ENCODE measurements at places on chromosomes 6 and 20. TPM values are rescaled to one million over a fixed set of nuclear protein-coding genes. Genes with fewer than 3 reads are reported as not detected.

The E2F1 gene
- 23.7 TPM for total RNA-seq

The EPB41L1 gene
- total RNA-seq = 13.5 TPM

The DTD1 gene
- total RNA-seq = 69.8 TPM

The OPRM1 gene
- not detected for total RNA-seq

The UBR2 gene
- 28.9 TPM for total RNA-seq

The HRH3 gene
- not detected for total RNA-seq

The BMP2 gene
- total RNA-seq = 10.6 TPM

The HCRTR2 gene
- not detected for total RNA-seq

The VSX1 gene
- not detected for total RNA-seq

The GPR63 gene
- 0.27 TPM for total RNA-seq

The HSPA1B gene
- 112 TPM for total RNA-seq

The MOCS3 gene
- 7.9 TPM for total RNA-seq

The FAM209B gene
- total RNA-seq = not detected

The EPPIN gene
- total RNA-seq = not detected

The OR2B2 gene
- not detected for total RNA-seq

The NHLRC1 gene
- total RNA-seq = 3.0 TPM

The KHDC1 gene
- 0.16 TPM for total RNA-seq

The RBBP8NL gene
- total RNA-seq = not detected

The ABCF1 gene
- total RNA-seq = 33.0 TPM

The DDO gene
- 2.3 TPM for total RNA-seq

The KIFC1 gene
- total RNA-seq = not detected

The DEFB110 gene
- total RNA-seq = not detected

The PKIB gene
- 0.57 TPM for total RNA-seq

The RAB44 gene
- not detected for total RNA-seq

The SPINT3 gene
- total RNA-seq = not detected

The HTR1E gene
- not detected for total RNA-seq

The UQCC2 gene
- total RNA-seq = 7.0 TPM

The TRAPPC3L gene
- total RNA-seq = not detected

The CTCFL gene
- total RNA-seq = not detected

The OR2B6 gene
- total RNA-seq = not detected

The NUP43 gene
- 45.6 TPM for total RNA-seq

The KIAA1755 gene
- total RNA-seq = 4.9 TPM

The C6orf58 gene
- total RNA-seq = not detected

The SLC35D3 gene
- not detected for total RNA-seq

The GMEB2 gene
- 7.4 TPM for total RNA-seq

The EDN3 gene
- not detected for total RNA-seq

The DACT2 gene
- total RNA-seq = 0.98 TPM

The ALDH8A1 gene
- 0.09 TPM for total RNA-seq

The COL12A1 gene
- 342 TPM for total RNA-seq

The RAMACL gene
- 2.4 TPM for total RNA-seq

The C20orf204 gene
- total RNA-seq = 1.6 TPM

The CEBPB gene
- 38.1 TPM for total RNA-seq

The SLC35F1 gene
- total RNA-seq = not detected

The MEI4 gene
- total RNA-seq = not detected

The FOXO3 gene
- total RNA-seq = 49.3 TPM

The HLA-DRB1 gene
- total RNA-seq = 0.09 TPM

The HLA-G gene
- not detected for total RNA-seq

The TSHZ2 gene
- total RNA-seq = 6.9 TPM

The PTGIS gene
- 1,011 TPM for total RNA-seq

The TMC2 gene
- total RNA-seq = not detected

The PAX1 gene
- total RNA-seq = not detected

The CFAP61 gene
- total RNA-seq = 0.18 TPM

The C2 gene
- total RNA-seq = 4.4 TPM

The TFAP2C gene
- total RNA-seq = 0.08 TPM

The ASIP gene
- not detected for total RNA-seq
